Stimulated activated CD8-positive, alpha-beta memory T cell treated with anti-CD3 and anti-CD28 coated beads, Interleukin-7, amount 100 ng/mL, for 1 hour (primary cell): ENCODE measurements at places on chromosomes 4 and X.

DNA sequence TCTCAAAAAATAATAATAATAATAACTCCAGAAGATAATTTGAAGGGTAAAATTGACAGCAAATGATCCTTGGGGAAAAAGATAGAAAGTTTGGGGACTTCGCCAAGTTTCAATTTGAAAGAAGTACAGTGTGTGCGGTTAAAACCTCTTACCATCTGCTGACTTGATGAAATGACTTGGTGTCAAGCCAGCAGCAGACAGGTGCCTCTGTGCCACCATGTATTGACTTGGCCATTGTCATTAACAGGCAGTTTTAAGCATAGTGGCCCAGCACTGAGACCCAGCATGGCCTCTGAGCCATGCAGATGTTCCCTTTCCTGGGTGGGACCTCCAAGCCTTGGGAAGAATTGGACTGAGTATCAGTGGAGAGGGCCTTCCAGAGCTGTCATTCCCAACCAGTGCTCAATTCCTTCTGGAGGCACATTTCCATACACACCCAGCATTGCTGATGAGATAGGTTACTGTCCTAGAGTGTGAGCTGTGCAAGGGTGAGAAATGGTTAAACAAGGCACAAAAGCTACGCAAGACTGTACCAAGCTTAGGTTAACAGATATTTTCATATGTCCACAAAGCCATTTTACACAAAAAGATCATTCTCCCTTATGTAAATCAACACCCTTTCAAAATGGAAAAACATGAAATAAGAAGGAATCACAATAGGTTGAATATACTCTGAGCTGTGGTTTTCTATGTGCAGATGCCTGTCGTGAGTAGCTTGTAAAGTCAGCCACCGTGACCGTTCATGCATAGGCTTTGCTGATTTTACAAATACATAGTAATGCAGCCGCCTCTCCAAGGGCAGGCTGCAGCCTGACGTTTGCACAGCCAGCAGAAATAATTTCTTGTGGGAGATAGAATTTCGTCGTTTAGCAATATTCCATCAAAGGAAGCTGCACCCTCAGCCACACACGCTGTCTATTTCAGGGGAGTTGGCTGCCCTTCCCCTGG, 59.4 kb upstream of the FBXW7 start:
- DNase-seq, result no peak

DNA sequence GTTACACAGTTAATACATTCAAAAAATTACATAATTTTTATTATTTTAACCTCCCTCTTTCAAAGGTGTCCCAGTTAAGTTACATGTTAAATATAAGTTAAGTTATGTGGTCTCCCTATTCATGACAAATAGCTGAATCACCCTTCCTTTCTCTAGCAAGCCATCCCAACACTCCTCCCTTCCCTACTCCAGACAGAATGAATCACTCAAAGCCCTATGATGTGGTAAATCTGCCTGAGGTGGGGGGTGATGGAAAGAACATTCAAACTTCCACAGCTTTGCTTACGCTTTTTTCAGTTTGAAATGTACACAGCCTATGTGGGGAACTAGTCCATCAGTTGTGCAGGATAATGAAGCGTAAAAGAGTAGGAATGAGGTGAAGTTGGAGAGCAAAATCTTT, 90.2 kb downstream of the CXCL13 start:
- no peak for DNase-seq

DNA sequence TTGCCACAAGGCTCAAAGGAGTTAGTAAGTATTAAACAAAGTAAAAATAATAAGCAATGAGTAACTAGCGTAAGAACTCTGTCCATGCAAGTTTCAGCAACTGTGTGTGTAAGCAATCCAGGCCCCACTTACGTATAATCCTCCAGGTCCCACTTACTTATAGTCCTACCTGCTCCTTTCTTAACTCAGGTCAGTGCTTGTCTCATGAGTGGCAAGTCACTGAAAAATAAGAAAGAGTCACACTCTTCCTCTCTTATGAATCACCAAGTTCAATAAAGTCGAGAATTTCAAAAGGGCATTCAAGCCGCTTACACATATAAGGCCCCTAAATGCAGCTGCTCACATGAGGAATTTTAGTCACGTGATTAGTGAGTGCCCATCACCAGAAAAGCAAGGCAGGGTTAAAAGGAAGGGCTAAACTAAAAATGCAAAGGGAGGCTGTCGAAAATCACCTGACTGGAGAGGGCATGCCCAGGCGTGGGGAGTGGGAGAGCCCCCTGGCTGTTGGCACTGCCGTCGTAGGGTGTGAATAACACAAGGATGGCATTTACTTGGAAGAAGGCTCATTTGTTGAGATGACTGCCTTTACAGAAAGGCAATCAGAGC, 58.2 kb downstream of the ZNF827 start:
- DNase-seq, result no peak

DNA sequence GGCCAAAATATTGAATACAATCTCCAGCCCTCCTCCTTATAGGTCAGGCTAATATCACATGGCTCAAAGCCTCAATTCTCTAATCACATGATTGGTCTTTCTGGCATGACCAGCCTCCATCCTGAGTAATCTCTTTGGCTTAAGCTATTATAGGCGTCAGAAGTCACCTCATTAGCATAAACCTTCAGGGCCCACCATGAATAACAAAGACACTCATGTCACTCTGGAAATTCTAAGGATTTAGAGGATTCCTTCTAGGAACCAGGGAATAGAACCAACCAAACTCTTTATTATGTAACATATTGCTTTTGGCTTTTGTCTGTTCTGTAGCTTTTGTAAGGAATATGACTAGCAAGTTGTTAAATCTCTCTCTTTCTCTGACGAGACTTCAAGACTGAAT, 109.2 kb upstream of the IGFBP7 start:
- DNase-seq, result no peak

DNA sequence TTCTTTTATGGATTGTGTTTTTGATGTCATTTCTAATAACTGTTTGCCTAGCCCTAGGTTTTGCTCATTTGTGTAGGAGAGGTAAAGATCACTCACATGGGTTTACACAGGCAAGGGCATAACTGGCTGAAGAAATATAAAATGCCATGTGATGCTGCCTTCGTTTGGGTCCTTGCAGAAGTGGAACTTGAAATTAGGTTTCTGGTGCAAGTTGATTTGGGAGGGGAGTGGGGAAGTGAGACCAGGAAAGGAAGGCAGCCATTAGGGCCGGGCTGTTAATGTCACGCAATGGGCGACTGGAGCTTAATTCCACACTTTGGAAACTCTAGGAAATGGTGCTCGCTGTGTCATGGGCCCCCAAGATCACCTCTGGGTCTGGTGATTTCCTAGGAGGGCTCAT, 14.5 kb downstream of the CLCN4 start:
- no peak for DNase-seq

GRCh38 chr4:158945529-158946108, 157.3 kb upstream of the RAPGEF2 start:
- no peak for DNase-seq

GRCh38 chrX:21940356-21940829, at the start of gene SMS:
Gene SMS (plus strand): TSS chrX:21940709. CDS start chrX:21940825, 116 bp downstream.
- DNase-seq, result peak; percentile 12

GRCh38 chr4:87884976-87885549, 52.3 kb downstream of the MEPE start:
- no peak for DNase-seq

DNA sequence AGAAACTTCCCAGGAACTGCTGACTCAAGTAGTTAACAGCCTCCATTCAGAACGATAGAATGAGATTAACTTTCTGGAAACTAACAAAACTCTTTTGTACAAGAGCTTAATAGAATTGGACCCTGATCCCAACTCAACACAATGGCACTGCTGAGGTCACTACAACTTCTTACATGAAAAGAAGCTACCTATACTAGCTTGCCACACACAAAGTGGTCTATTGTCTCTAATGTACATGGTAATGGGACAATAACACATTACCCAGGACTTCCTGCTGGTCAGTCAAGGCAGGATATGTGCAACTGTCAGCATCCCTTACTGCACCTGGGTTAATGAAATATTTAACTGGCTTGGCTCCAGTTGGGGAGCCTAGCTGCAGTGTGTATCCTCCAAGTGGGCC, 56.2 kb downstream of the BRCC3 start:
- DNase-seq, result no peak

GRCh38 chr4:10623862-10624261, 60.7 kb downstream of the CLNK start:
- no peak for DNase-seq

GRCh38 chrX:2666491-2666890, 24.6 kb upstream of the CD99 start:
- no peak for DNase-seq

- DNase-seq, result no peak
Observed at GRCh38 chrX:17009856-17010625, 63.6 kb downstream of the REPS2 start.

DNA sequence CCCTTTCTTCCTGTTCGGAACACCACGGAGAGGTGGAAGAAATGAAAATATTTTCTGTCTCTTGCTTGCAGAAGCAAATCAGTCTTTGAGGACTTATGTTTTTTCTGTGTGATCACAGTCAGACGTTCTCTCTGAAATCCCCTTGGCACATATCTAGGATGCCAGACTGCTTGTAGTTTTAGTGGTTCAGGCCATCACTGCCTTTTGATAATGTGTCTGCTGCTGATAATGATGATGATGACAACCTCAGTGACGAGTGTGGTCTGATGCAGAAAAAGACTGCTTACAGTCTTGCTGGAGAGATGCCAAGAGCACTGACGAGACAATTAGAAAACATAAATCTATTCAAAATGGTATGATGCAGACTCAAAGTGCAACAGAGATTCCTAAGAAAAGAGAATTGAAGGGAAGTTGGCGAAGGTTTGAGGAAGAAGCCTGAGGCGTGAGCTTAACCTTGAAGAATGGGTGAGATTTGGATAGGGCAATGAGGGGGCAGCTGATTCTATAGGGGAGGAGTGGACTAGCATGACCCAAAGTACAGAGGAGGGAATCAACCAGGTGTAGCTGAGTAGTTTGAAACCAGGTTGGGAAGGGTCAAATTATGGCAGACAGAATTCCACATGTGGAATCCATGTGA, 7.9 kb downstream of the RAB33A start:
- DNase-seq, result no peak

DNA sequence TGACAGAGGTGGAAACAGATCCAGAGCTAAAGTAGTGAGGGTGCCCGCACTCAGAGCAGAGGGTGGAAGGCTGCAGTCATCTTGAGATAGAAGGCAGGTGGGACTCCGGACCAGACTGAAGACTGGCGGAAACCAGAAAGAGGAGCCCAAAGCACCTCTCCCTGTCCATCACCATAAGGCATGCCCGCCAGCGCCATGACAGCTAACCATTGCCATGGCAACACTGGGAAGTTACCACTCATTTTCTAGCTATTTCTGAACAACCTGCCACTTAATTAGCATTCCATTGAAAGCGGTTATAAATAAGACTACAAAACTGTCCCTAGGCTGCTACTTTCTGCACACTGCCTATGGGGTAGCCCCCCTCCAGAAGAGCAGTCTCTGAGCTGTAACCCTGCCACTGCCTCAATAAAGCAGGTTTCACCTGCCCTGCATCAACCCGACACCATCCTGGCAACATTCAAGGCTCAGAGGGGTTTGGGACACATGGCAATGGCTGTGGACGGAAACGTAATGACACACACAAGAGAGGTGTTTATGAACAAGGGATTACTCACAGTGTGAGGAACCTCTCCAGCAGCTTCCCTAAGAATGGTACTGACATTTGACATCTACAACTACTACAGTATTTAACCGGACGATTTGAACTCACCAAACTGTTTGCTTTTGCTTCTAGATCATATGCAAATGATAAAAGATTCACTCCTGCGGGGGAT, 27.8 kb upstream of the FGFBP2 start:
- DNase-seq, result no peak
